Daoy (cell line): ENCODE measurements at places on chromosomes 6 and 20. TPM values are rescaled to one million over a fixed set of nuclear protein-coding genes. Genes with fewer than 3 reads are reported as not detected.

GTSF1L gene
- total RNA-seq, result not detected in 2 replicates

RARS2 gene
- 38.9 and 39.6 TPM in 2 replicates for total RNA-seq

SYCP2 gene
- 1.7 TPM in 1 of 2 replicates, not detected in the other for total RNA-seq

ZC2HC1B gene
- total RNA-seq, result not detected in 2 replicates

FHL5 gene
- not detected in 2 replicates for total RNA-seq

PHACTR1 gene
- 4.1 and 13.2 TPM in 2 replicates for total RNA-seq

OR2J3 gene
- not detected in 2 replicates for total RNA-seq

PCSK2 gene
- 0.06 TPM in 1 of 2 replicates, not detected in the other for total RNA-seq

BAG2 gene
- 22.5 and 23.3 TPM in 2 replicates for total RNA-seq

ME1 gene
- 19.9 and 22.4 TPM in 2 replicates for total RNA-seq
